ENCODE measurements at places on chromosomes 5 and 9.

- DNase-seq: no peak
Observed at GRCh38 chr5:43017428-43017815, 22.7 kb downstream of the ANXA2R start.

GRCh38 chr5:147510885-147511284 lies 1.0 kb upstream of the DPYSL3 start:
- no peak for DNase-seq

GRCh38 chr9:98024702-98025101 lies 31.8 kb upstream of the NANS start:
- DNase-seq: no peak

GRCh38 chr5:36647046-36647445 lies 40.6 kb downstream of the SLC1A3 start:
- no peak for DNase-seq

- DNase-seq: no peak
Observed at GRCh38 chr5:150079909-150080461, 6.4 kb downstream of the CSF1R start.

- no peak for DNase-seq
Observed at GRCh38 chr5:107425541-107426031, 245.2 kb downstream of the EFNA5 start.

DNA sequence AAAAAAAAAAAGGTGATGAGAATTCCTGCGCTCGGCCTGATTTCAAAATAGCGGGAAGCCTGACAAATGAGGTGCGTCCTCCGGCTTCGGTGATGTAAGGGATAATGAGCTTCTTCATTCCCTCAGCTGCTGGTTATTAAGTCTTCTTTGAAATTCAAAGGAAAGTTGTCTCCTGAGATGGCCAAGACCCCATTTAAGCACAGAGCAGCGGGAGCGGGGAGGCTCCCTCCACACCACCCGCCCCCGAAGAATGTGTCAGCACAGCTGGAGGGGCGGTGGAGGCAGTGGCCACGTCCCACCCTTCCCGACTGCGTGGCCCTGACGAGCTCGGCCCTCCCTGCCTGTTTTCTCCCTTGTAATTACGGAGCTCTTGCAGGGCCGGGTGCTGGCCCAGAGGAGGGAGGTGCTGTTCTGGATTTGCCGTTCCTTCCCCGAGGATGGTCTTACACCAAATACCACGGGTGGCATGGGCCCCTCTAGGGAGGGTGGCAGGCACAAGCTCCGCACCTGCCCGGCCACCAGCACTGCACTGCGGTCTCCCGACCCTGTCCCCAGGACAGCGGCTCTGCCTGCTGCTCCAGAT lies 31.0 kb downstream of the SLC9A3 start:
- no peak for DNase-seq

- DNase-seq: no peak
Observed at GRCh38 chr5:77971776-77972468, 195.8 kb upstream of the TBCA start.

GRCh38 chr9:136093995-136094881 lies 851 bp downstream of the NACC2 start:
- no peak for DNase-seq

GRCh38 chr5:77642738-77643653 lies 4.5 kb upstream of the OTP start:
- no peak for DNase-seq

DNA sequence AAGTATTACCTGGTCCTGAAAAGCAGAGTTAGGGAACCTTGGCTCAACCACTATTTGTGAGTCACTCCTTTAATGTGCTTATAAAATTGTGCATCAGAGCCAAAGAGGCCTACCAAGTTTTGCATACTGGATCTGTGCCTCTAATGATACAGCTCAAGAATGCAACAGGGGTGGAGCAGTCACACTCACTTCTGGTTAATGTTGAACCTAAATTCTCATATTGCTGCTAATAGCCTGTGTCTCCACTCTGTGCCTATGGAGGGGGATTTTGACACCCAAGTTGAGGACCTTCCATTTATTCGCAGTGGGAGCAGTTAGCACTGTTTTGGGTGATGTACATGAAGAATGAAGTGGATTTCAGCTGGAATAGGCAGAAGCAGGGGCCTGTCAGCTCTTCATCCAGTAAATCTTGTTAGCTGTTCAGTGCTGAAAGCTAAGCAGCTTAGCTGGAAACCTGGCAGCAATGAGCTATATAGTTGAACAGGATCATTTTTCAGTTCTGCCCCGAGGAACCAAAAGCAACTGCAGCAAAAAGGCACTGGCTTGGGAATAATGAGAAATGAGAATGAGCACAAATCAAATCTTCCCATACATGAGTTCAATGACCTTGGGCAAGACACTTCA lies 9.7 kb downstream of the SH3TC2 start:
- DNase-seq: no peak

DNA sequence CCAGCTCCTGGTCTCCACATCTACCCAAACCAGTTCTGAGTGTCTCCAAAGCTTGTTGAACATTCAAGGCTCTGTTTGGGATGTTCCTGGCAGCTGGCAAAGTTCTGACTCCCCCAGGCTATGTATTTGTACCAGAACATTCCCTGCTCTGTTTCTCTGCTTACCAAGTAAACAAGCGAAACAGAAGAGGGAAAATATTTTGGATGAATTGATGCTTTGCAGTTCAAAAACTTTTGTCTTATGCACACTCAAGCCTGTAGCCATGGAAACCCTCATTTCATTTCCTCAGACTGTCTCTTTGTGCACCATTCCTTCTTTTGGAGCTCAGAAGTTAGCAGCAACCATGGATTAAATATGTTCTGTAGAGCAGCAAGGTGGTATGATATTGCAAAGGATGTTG lies 145.8 kb downstream of the ACTL7B start:
- DNase-seq: no peak

GRCh38 chr9:19918630-19919029 lies 129.8 kb upstream of the SLC24A2 start:
- no peak for DNase-seq

- no peak for DNase-seq
Observed at GRCh38 chr5:130109152-130109551, 204.9 kb downstream of the CHSY3 start.

DNA sequence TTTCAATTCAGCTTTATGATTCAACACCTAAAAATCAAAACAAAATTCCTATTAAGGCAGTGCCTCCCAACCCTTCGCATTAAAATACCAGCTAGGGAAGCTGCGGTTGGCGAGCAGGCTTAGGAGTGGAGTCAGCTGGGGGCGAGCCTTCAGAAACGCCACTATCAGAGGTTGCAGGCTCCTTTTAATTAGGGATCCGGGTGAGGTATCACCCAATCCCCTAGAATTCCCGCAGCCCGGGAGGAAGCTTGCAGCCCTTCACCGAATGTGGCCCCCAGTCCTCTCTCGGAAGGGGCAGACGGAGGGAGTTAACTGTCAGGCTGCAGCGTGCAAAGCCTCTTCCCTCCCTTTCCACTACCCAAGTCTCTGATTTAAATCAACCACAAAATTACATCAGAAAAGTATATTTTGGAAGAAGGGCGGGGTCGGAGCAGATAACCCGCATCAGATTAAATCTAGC lies 1.7 kb downstream of the STC2 start:
- no peak for DNase-seq

- DNase-seq: no peak
Observed at GRCh38 chr5:167899490-167900070, 391.9 kb upstream of the WWC1 start.

GRCh38 chr5:155504606-155505005 lies 491.1 kb downstream of the KIF4B start:
- no peak for DNase-seq

- no peak for DNase-seq
Observed at GRCh38 chr9:86807367-86807976, 139.8 kb downstream of the GAS1 start.

DNA sequence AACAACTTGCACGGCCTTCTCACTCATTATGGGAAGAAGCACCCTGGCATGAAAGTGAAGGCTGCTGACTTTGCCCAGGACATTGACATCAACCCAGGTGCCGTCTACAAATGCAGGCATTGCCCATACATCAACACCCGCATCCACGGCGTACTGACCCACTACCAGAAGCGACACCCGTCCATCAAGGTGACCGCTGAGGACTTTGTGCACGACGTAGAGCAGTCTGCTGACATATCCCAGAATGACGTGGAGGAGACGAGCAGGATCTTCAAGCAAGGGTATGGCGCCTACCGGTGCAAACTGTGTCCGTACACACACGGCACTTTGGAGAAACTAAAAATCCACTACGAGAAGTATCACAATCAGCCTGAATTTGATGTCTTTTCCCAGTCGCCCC lies 65.4 kb downstream of the ZNF462 start:
- DNase-seq: no peak

DNA sequence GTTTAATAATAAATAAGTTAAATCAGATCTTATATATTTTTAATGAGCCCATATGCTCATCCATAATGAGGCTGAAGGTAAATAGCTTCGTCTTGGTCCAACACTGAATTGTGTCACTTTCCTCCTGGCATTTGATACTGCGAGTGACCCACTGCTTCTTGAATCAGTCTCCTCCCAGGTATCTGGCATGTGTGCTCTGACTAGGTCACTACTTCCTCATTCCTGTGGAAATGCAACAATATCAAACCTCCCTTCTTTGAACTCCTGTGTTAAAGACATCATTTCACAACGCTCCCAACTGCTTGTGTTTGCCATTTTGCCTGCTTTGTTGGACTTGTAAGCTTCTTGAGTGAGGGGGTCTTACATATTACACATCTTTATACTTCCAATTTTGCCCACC lies 157.7 kb downstream of the SLC24A2 start:
- no peak for DNase-seq

DNA sequence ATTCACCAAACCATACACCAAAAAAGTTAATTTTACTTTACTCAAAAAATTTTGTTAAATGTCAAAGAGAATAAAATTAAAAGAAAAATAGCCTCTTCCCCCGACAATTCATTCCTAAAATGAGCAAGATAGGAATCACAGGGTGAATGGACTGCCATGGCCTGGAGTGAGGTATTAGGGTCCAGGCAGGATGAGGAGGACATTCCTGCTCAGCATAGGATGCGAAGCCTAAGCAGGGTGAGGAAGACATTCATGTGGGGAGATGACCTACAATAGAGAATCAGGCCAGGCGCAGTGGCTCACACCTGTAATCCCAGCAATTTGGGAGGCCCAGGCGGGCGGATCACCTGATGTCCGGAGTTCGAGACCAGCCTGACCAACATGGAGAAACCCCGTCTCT lies 8.4 kb downstream of the NUDCD2 start:
- DNase-seq: no peak

DNA sequence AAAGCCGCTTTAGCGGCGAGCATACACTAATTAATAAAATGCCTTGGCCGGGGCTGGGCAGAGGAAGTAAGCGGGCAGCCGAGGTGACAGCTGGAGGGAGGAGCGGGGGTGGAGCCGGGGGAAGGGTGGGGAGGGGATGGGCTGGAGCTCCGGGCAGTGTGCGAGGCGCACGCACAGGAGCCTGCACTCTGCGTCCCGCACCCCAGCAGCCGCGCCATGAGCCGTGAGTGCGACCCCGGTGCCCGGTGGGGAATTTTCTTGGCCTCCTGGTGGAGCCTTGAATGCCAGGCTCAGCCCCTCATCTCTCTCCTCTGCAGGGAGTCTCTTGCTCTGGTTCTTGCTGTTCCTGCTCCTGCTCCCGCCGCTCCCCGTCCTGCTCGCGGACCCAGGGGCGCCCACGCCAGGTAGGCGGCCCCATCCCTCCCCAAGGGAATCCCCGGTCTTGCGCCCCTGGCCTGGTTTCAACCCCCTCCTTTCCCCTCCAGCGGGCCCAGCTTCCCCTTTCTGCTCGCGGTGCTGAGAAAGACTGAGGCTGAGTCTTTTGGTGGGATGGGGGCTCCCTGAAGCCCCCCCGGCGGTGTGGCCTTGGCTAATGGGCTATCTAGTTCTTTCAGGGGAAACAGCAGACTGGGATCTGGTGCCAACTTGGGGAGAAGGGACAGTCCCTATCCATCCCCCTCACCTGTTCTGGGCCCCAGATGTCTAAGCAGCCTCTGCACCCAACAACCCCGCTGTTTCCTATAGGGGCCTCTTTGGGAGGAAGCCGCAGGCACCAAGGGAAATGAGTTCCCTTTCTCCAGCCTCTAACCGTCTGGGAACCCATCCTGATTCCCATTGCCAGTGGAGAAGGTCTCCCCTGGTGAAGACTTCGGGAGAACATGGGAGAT lies at the start of gene PTGS1:
TSS of gene PTGS1 (plus strand) at position 156 of the 887 bp plus-strand sequence. CDS start at position 217, 61 bp downstream.
- DNase-seq: no peak

- DNase-seq: no peak
Observed at GRCh38 chr9:125241863-125242739, 958 bp upstream of the HSPA5 start.

DNA sequence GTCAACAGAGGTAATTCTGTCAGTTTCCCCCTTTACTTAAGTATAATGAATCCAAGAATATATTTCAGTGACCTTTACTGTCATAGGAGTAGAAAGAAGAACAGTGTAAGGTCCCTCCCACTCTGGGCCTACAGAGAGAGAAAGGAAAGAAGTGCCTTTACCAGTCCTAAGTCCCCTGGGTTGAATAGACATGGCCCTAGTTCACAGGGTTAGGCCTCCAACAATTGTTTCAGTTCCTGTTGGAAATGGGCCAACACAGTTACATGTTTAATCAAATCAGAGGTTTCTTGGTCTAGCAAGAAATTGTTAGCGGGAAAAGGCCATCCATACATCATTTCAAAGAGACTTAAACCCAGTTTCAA lies 605.6 kb downstream of the MTRR start:
- DNase-seq: no peak

DNA sequence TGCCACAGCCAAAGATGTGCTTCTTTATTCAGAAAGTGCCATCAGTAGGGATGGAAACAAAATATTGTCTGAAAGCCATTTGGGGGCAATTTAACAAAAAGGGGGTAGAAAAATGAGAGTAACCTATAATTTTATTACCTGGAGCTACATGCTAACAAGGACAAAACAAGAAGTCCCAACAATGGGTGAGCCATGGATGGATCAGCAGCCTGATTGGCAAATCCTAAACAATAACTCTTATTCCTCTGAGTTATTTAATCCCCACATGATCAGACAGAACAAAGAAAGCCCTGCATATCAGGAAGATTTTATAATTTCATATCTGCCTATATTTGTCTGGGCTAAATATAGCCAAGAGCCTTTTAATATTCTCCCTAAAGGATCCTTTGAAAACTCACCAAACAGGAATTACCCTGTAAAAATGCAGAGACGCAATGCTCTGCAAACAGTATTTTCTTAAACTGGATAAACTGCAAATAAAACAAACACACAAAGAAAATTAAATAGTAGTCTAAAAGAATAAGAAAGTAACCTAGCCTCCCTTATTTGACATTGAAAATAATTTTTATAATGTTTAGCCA lies 483.4 kb downstream of the ZNF608 start:
- no peak for DNase-seq

- no peak for DNase-seq
Observed at GRCh38 chr9:71895117-71895516, 15.9 kb downstream of the ABHD17B start.

DNA sequence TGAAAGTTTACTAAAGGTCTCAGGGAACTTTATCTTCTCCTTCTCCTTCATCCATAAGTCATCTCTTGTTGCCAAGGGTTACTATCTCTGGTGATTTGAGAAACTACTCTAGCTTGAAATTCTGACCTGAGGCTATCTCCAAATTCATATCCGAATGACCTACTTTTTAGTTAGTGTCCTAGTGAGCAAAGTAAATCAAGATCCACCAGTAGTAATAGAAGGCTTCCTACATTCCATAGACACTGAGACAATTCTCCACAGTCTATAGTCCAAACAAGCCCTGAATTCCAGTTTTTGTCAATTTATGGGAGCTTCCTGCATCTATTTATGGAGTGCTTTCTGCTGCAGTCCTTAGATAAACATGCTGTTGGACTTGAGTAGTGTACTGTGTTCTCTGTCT lies 5.0 kb downstream of the IL7R start:
- DNase-seq: no peak

- DNase-seq: no peak
Observed at GRCh38 chr9:82404196-82404870, 415.8 kb downstream of the SPATA31D1 start.

GRCh38 chr5:123803359-123803758 lies 291.4 kb downstream of the CSNK1G3 start:
- no peak for DNase-seq
